ENCODE measurements at places on chromosomes 12 and 14.

DNA sequence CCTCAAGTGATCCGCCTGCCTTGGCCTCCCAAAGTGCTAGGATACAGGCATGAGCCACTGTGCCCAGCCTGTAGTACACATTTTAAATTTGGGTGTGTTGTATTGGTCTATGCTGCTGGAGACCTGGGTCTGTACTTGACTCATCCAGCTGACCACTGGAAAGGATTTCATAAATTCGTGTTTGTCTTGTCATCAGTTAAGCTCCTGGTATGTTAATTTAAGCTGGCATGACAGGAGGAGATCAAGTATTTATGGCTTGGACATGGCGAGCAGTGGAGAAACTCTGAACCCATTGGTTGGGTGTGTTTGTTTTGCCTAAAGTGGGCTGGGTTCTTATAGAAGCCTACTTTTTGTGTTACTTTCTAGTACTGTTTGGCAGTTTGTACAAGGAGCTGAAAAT, 24.2 kb downstream of the YY1 start:
- no peak for DNase-seq

- peak; percentile 54 for DNase-seq
Measured at GRCh38 chr14:54882521-54882920, 20.1 kb downstream of the GCH1 start.

DNA sequence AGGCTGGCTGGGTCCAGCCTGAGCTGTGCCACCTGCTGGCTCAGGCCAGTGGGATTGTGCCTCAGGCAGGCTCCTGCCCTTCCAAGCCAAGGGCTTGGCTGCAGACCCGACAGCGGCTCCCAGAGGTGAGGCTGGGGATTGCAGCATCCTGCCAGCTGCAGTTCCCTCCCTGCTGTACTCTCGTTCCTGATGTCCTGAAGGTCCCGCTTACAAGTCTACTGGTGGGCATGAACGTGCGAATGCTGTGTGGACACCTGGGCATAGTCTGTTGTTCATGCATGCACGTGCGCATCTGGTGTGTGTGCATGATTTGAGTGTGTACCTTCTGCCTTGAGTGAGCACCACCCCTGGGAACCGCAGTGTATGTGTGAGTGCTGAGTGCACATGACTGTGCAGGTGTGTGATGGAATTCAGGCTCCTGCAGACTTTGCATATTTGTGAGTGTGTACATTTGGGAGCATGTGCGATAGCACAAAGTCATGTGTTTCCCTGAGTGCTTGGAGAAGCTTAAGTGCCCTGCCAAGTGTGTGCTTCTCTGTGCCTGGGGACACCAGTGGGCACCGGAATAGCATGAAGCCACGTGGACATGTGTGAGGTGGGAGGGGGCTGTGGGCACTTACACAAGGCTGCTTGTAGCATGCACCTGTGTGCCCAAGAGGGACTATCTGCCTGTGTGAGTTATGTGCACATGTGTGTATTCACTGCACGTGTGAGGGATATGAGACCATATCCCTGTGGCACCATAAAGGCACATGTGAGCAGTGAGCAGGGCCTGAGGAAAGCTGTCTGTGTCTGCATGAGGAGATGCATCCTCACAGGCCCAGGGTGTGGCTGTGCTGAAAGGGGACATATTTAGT, 19.3 kb upstream of the KRT7 start:
- peak; percentile 82 for DNase-seq

GRCh38 chr14:72142328-72142727, 210.1 kb downstream of the RGS6 start:
- no peak for DNase-seq

GRCh38 chr12:104846056-104846767, 111.9 kb downstream of the SLC41A2 start:
- DNase-seq, result no peak

GRCh38 chr14:76918256-76918781, 92.1 kb downstream of the LRRC74A start:
- DNase-seq, result peak; percentile 94

DNA sequence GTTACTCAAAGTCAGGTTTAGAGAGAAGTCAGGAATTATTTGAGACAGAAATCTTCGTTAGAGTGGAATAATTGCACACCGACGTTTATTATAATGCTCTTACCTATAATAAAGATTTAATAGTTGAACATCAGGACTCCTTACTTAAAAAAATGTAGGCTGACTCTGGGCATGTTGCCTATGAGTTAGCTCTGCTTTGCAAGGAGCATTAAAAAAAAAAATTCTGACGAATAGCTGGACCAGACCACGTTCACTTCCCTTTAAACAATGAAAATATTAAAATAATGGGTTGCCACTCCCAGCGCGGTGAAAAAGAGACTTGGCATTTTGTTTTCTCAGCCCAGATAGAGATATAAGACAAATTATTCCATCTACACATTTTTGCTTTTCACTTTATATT, 574 bp upstream of the FANCM start:
- DNase-seq, result peak; percentile 32

- peak; percentile 13 for DNase-seq
Measured at GRCh38 chr12:125355614-125356013, 290.4 kb downstream of the AACS start.

DNA sequence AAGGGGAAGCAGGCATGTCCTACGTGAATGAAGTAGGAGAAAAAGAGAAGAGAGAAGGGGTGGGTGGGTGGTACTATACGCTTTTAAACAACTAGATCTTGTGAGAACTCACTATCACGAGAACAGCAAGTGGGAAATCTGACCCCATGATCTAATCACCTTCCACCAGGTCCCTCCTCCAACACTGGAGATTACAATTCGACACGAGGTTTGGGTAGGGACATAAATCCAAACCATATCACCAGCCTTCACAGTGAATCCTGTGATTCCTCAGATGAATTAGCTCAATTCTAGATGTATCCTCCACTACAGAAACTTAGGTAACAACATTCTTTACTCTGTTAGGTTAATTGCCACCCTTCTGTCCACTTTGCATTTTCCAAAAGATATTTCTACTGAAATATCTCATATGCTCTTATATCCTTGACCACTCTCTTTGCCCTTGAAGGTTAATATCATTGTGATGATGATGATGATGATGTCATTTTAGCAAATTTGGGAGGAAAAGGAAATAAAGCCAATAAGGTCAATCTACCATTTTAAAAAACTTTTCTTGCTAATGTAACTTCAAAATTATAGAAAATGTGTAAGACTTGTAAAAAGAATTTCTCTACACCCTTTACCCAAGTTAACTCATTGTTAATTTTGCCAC, 23.2 kb upstream of the CCNT1 start:
- DNase-seq, result no peak

Data from cardiac muscle cell (in vitro differentiated cells and primary cell).